ENCODE measurements at places on chromosomes 11 and 22. TPM values are rescaled to one million over a fixed set of nuclear protein-coding genes. Genes with fewer than 3 reads are reported as not detected.

The OR52A1 gene
- not detected for total RNA-seq

The C11orf86 gene
- not detected for total RNA-seq

The CREB3L1 gene
- total RNA-seq = 37.7 TPM

The HPX gene
- 0.22 TPM for total RNA-seq

The KCNJ5 gene
- total RNA-seq = not detected

The TYR gene
- not detected for total RNA-seq

The CDC42EP1 gene
- 59.7 TPM for total RNA-seq

The ME3 gene
- 10.9 TPM for total RNA-seq

The OOSP3 gene
- not detected for total RNA-seq

The PTPMT1 gene
- total RNA-seq = 68.7 TPM

The OR8H3 gene
- total RNA-seq = not detected

The IRAG1 gene
- 6.7 TPM for total RNA-seq

The XKR3 gene
- total RNA-seq = not detected

The PRODH gene
- not detected for total RNA-seq

The LYVE1 gene
- total RNA-seq = not detected

The ASPHD2 gene
- 1.4 TPM for total RNA-seq

The SEC14L6 gene
- not detected for total RNA-seq

The DEAF1 gene
- total RNA-seq = 38.5 TPM

The FUT4 gene
- total RNA-seq = 4.2 TPM

The CST6 gene
- 15.3 TPM for total RNA-seq

The ST14 gene
- not detected for total RNA-seq

The BEST1 gene
- 4.7 TPM for total RNA-seq

The CYB5R2 gene
- 11.5 TPM for total RNA-seq

The UPB1 gene
- total RNA-seq = not detected

The HYLS1 gene
- 6.2 TPM for total RNA-seq

The XRCC6 gene
- total RNA-seq = 292 TPM

The INSC gene
- 0.89 TPM for total RNA-seq

The KCTD14 gene
- total RNA-seq = 0.63 TPM

The EMID1 gene
- total RNA-seq = not detected

The BRSK2 gene
- total RNA-seq = 0.11 TPM

The OR5B21 gene
- total RNA-seq = not detected

The OR10D3 gene
- total RNA-seq = not detected

The CEP126 gene
- 2.0 TPM for total RNA-seq

The PGA5 gene
- total RNA-seq = not detected

The OSM gene
- total RNA-seq = not detected

The VSTM5 gene
- not detected for total RNA-seq

The SCGB1D2 gene
- total RNA-seq = not detected

The FIBIN gene
- 45.3 TPM for total RNA-seq

The APOBEC3H gene
- not detected for total RNA-seq

The CRYBA4 gene
- total RNA-seq = not detected

The ANGPTL5 gene
- not detected for total RNA-seq

The NLRP6 gene
- total RNA-seq = not detected

The NAV2 gene
- 11.9 TPM for total RNA-seq

The LGALS12 gene
- total RNA-seq = not detected

The TMEM191B gene
- total RNA-seq = not detected

The OR5P2 gene
- total RNA-seq = not detected

Data from GM23248 (cell line).